ENCODE measurements at places on chromosomes 5 and 9.
A peak's percentile ranks its signal among the peaks of the same experiment; 100 is the strongest.

GRCh38 chr5:108588323-108588722 lies 159.4 kb upstream of the FER start:
- DNase-seq, result no peak

DNA sequence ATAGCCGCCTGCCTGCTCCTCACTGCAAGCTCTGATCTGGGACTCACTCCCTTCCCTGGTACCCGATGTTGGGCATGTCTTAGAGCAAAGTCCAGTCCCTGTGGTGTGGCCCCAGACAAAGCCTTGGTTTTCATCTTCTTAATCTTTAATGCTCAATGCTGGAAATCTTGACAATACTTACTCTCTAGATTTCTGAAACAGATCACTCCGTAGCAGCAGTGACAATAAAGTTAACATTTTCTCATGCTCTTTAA lies 260.2 kb upstream of the IRX2 start:
- DNase-seq, result no peak

DNA sequence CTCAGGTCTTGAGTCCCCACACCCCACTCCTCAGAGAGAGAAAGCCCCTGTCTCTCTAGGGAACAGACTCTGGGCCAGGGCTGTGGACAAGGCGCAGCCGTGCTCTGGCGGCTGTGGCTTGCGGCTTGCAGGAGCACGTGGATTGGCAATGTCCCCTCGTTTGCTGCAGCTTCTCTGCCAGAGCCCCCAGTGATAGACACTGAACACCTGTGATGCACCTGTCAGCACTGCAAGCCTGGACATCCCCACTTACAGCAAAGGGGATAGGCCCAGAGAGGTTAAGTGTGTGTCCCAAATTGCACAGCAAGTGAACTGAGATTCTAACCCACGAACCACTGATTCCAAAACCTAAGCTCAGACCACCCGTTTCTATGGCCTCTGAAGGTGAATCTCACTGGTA lies 7.0 kb downstream of the GFI1B start:
- no peak for DNase-seq

GRCh38 chr9:122219856-122220672 lies 8.7 kb downstream of the LHX6 start:
- no peak for DNase-seq

DNA sequence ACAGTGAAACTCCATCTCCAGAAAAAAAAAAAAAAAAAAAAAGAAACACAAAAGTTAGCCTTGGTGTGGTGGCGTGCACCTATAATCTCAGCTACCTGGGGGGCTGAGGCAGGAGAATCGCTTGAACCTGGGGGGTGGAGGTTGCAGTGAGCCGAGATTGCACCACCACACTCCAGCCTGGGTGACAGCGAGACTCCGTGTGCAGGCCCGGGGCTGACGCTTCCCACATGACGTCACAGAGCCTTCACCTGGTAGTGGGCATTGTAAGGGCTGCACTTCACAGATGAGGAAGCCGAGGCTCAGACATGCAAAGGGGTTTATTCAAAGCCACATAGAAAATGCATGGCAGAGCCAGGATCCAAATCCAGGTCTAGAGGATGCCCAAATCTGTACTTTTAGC lies 114.2 kb downstream of the GAPVD1 start:
- DNase-seq, result no peak

DNA sequence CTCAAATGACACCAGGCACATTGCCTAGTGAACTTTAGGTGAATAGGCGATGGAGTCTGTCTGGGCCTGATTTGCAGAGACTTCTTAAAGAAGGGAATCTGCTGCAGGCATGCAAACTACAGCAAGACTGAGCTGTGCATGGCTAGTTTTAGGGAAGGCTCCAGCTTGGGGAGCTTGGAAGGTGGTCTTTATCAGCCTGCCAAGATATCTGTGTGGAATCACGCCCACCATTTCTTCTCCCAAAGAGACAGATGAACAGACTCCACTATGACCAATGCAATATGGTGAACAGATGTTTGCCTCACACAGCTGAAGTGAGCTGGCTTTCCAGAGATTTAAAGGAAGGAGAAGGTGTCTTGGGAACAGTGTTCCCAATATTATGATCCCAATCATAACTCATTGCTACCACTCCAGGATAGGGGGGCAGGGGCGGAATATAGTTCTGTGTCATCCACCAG lies 129.0 kb upstream of the HMHB1 start:
- no peak for DNase-seq

GRCh38 chr5:71586052-71586940 lies 844 bp upstream of the MCCC2 start:
- no peak for DNase-seq

DNA sequence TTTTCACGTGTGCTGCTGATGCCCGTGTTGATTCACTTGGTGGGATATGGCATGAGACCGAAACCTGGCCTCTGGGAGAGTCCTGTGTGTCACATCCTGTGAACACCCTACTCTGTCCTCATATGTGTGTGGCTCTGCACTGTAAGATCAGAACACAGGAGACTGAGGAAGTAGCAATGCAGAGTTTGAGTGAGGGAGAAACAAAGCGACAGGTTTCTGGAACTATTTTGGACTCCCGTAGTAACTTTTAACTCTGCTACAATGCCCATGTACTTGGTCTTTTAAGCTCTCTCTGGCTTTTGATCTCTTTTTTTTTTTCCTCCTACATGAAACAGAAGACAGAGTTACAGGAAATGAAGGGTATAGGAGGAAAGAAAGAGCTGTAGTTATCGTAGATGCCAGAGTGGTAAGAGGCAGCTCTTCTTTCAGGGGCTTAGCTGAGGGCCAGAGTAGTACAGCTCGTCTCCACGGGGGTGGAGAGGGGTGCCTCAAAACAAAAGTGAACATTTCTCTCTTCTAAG lies 26.6 kb downstream of the GRAMD2B start:
- peak; percentile 77 for DNase-seq

DNA sequence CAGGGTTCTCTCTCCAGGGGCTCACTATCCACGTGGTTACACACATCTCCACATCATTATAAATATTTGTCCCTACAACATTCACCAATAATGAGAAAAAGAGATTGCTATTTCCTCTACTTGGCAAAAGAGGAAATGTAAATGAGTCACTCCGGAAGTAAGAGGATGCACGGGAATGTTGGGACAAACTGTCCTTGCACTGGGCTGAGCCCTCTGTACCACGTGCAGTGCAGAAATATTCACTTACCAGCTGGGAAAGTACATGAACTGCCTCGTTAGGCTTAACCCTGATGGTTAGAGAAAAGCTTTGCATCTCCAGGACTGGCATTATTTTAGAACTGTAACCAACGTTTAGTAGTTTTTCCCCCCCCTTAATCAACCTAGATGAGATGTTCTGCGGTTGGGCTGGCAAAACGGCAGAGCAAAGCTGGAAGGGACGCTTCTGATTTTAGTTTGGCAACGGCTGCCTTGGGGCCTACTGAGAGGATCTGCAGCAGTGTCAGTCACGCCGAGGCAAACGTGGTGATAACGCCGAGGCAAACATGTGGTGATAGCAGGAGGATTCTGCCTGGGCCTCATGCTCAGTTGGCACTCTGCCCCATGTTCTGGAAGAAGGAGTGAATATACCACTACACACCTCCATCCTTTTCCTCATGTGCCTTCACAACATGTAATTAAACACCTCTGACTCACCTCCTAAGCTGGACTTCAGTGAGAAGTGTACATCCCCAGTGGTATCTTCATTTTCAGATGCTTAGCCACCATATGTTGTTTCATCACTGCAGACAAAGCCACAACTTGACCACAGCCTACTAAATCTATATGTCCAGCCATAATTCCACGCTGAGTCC lies 661.4 kb upstream of the KLF4 start:
- DNase-seq, result no peak

GRCh38 chr9:131720330-131720729 lies 19.5 kb downstream of the RAPGEF1 start:
- DNase-seq, result peak; percentile 46

DNA sequence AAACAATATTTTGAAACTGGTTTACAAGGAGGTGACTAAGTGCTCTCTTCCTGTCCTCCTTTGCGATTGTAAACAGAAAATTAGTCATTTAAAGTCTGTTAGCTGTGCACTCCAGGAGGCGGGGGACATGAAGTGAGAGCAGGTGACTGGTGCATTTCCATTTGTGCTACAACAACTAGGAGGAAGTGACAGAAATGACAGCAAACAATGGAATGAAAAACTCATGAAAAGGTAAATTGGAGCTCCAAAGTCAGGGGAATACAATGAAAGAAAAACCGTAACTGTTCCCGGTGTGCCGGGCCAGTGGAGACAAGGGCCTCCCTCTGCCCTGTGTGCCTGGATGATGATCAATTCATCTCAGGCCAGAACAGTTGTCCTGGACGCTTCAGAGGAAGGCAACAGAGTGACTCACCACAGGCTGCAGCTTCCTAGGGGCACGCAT lies 439.9 kb downstream of the GADD45G start:
- peak; percentile 27 for DNase-seq

GRCh38 chr5:181260720-181261319 lies at the start of gene TRIM52:
Gene TRIM52, minus strand, starts transcription at chr5:181261143. Its CDS starts 330 bp downstream, at chr5:181260813.
- peak; percentile 93 for DNase-seq

DNA sequence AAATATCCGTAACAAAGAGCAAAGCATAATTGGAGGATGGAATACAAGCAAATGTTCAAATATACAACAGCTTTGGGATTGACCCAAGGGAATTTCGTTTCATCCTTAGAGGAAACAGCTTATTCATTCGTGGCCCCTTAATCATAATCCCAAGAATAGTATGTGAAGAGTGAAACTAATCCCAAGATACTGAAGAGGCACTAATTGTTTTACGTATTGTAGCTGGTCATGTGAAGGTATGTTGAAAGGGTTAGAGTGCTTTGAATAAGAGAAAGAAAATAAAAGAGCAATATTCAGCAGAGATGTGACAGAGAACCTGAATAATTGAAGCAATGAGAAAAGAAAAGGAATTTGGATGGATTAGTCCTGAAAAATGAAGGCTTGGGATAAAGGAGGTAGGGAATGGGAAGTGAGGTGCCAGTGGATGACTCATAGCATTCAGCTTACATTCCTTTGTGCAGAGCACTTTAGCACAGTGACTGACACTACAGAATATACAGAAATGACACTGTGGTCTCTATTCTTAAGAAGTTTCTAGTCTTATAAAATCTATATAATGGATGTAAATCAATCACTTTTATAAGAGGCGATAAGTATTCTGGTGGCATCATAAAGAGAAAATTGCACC lies 221.9 kb downstream of the TLR4 start:
- DNase-seq, result no peak

DNA sequence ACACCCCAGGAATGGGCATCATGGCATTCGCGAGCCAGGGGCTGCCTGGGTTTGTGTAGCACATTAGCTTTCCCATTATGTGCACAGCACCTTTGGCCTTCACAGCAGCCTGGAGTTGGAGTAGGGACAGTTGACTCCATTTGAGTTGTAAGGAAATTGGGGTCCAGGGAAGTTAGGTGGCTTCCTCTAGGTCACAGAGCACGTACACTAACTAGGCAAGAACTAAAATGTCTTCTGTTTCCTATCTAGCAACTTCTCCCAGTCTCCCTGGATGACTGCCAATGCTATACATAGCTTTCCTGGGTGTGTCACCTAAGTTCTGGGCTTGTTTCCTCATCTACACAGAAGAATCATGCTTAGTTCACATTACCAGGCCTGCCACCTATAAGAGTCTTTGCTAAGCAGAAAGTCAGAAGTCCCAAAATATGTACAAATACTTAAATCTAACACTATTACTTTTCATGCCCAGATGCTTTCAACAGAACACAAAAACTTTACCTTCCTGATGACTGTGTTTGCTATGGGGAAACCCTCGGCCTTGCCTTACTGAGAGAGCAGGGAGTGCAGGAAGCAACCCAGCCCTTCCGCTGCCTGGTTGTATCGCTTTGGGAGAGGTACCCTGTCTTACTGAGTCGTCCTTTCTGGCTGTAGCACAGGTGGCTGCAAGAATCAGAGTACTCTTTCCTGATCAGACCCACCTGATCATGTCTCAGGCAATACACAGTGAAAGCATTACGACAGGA lies 12.0 kb downstream of the MACROH2A1 start:
- DNase-seq, result no peak

DNA sequence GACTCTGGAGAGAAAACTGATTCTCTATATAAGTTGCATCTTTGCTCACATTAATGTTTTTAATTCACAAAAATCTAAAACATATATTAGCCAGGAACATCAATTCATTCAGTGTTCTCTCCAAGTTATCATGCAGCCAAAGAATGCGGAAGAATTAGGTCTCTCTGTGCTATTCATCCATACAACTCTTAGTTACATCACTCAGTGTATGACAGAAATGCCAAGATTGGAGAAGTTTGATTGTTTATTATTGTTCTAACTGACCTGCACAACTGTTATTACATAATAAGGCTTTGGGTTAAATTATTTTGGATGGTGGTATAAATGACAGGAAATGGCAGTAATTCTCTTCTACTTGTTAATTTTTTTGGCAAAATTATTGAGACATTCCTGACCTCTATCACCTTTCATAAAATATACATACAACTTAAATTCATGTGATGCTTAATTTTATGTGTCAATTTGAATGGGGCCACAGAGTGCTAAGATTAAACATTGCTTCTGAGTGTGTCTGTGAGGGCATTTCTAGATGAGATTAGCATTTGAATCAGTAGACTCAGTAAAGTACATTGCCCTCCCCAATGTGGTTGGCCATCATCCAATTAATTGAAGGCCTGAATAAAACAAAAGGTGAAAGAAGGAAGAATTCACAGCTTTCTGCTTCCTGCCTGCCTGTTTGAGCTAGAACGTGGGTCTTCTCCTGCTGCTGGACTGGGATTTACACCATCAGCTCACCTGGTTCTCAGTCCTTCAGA lies 70.2 kb downstream of the NR2F1-AS1 start:
- no peak for DNase-seq

DNA sequence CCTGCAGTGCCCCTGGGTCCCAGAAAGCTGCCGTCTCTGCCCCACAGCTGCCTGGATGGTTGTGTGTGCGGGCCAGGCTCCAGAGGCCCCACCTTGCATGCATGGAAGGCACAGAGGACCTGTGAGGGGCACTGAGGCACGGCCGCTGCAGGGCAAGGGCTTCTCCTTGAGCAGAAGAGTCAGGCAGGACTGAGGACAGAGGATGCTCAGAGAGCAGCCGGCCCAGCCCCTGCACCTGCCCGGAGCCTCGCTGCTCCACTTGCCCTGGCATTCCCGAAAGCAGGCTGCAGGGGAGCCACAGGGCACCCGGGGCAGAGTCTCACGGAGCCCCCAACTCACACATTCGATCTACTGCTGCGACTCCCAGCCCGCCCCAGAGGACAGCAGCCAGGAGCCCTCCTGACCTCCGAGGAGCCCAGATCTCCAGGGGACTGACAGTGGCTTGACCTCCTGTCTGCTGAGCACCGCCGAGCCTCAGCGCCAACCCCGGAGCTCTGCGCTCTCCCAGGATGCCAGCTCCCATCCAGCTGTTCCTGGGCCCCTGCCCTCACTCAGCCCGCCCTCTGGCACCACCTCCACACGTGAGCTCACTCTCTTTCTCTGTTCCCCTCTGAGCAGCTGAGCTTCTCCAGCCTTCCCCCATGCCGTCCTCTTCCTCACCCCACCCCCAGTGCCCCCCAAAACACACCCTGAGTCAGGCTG lies 95.0 kb downstream of the KCNT1 start:
- DNase-seq, result no peak

DNA sequence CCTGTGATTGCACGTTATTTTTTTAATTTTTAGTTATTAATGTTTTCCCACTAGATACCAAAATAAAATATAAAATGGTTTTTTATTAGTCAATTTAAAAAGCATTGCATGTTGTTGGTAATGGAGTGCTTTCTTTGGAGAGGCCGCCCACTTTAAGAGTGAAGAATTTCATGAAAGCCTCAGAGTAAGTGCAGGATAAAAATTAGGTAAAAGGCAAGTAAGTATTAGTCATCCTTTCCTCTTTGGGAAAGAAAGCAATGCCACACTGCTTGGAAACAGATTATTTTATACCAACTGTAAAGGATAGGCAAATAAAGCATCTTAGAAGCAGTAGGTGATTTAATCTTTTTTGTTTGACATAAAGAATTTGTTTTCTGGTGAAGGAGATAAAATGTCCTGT lies 62.9 kb downstream of the HSD17B4 start:
- DNase-seq, result no peak
